AG08395 (cell line): ENCODE measurements at places on chromosomes 11 and 22.

GRCh38 chr22:50613291-50613981 is 12.8 kb downstream of the MAPK8IP2 start:
- DNase-seq = no peak

- no peak for DNase-seq
Measured at GRCh38 chr22:49964136-49965090, 3.8 kb downstream of the PIM3 start.

- DNase-seq = no peak
Measured at GRCh38 chr11:46475926-46476545, 84.5 kb upstream of the CHRM4 start.

- no peak for DNase-seq
Measured at GRCh38 chr11:2699185-2699530, 636 bp downstream of the KCNQ1OT1 start.

DNA sequence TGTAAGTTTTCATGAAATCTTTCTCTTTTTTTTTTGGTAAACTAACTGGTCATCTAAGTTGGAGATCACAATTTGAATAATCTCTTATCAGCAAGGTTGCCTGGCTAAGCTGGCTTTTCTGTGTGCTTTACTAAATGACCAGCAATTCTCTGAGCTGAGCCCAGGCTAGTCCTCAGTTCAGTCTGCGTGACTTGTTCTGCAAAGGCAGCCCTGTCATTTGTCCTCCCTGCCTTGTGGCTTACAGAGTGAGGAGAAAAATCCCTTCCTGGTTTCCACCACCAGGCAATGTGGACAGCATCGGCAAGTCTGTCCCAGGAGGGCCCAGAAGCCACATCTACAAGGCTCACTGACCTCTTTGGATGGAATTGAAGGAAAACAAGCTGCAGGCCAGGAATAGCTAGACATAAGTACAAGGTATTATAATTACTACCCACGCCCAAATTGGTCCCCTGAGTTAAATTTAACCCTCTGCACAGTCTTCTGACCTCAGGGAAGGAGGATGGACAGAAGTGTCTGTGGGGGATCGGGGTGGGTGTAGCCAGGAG is 108.6 kb downstream of the SCN3B start:
- DNase-seq = no peak

- no peak for DNase-seq
Measured at GRCh38 chr22:44537467-44537866, 39.4 kb upstream of the RTL6 start.

DNA sequence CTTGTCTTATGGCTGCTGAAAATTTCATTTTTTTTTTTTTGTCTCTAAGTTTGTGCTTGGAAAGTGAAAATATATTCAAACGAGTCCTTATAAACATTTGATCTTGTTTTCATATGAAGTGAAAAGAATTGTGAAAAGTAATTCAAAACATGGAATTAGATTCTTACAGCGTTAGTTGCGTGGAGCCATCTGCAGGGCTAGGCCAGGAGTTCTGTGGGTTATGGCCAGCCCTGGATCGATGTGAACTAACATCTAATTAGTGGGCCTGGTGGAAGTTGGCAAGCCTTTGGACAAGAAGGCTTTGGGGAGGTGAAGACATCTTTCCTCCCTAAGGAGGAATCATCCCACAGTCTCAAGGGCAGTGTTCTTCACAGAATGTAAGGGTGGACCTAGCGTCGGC is 37.2 kb downstream of the PARVA start:
- peak; percentile 50 for DNase-seq

DNA sequence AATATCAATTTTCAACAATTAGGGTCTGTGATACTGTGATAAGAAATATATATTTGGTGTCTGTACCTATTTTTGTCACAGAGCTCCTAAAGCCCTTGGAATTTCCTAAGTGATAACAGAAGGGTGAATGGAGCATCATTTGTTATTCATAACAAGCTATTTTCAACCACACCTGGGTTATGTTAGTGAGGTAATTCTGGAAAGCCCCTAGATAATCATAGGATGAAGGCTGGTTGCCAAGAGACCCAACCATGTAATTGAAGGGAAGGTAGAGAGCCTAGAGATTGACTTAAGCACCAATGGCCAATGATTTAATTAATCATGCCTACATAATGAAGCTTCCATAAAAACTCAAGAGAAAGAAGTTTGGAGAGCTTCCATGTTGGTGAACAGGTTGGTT is 109.4 kb downstream of the KIF18A start:
- DNase-seq = no peak

- DNase-seq = no peak
Measured at GRCh38 chr11:60720460-60720859, 4.1 kb upstream of the MS4A18 start.

DNA sequence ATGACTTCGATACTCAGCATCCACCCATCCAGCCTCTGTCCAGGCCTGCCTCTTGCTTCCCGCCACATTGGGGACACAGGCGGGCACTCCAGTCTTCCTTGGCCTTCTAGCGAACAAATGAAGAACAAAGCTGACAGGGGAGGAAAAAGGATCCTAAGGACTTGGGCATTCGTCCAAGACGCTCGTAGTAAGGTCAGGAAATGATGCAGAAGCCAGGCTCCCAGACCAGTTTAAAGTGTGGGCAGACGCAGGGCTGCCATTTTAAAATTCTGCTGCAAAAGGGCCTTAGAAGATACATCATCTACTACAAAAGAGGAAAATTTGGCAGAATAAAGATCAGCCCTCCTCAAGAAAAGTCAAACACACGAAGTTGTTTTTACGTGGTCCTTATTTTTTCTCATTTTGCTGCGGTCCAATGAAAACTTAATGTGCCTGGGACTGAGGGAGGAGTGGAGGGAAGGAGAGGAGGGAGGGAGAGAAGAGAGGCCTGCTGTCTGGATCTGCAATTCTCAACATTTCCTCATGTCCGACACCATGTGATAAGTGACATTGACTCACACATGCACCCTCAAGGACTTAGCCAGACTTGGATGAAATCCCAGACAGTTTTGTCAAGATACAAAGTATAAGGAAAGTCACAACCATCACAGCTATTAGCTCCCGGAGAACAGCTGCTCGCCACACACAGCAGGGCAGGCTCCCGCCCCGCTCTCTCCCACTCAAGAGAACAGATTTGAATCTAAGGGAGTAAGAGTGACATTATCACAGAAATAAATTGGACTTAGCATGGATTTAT is 5.7 kb downstream of the DNAL4 start:
- peak; percentile 87 for DNase-seq

DNA sequence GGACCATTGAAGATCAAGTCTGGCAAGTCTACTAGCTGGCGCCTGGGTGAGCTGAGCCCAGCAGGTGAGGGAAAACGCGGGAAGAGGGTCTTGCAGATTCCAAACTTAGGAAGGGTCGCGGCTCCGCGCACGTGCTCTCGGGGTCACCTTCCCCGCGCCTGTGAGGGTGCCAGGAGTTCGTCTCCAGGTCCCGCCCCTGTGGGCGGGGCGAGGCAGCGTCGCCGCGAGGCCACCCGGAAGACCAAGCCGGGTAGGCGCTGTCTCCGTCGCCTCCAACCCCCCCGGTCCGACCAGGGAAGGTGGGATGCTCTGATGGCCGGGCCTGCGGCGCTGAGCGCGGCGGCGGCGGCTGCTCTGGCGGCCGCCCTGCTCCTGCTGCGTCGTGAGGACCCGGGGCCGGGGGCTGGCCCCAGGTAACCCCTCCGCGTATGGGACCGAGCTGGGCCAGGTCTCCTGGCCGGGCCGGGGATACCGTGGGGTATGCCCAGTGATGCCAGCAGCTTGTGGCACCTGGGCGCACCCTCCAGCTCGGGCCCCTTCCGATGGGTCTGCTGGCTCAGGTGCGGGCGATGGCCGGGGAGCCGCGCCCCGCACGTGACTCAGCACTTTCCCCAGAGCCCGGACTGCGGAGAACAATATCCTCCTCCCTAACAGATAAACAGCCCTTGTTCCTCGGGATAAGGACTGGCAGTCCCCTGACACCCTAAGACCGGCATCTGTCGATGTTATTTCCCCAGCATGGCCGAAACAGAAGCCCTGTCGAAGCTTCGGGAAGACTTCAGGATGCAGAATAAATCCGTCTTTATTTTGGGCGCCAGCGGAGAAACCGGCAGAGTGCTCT is at the start of gene HTATIP2:
Gene HTATIP2, plus strand, starts transcription at position 215 of the 841 bp plus-strand sequence. Its CDS starts 524 bp downstream, at position 739.
- DNase-seq = peak; percentile 55

DNA sequence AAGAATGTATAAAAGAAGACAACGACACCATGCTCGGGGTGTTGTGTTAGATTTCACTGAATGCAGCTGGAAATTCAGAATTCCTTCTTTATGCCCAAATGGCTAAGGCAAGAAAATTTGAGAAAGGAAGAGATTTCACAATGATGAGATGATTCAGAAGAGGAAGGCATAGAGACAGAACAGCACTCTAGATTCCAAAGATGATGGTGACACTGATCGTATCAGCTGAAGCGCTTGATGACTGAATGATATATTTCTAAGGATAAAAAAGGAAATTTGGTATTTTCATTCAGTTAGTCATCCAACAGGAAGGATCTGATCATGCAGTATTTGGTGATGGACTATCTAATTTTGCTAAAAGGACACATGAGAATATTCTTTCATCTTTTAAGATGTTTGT is 189.2 kb downstream of the EFCAB6 start:
- DNase-seq = no peak

- peak; percentile 21 for DNase-seq
Measured at GRCh38 chr11:57432714-57433163, 5.8 kb upstream of the SLC43A3 start.

- no peak for DNase-seq
Measured at GRCh38 chr11:72249961-72250360, 6.0 kb upstream of the PHOX2A start.

- DNase-seq = no peak
Measured at GRCh38 chr11:87374038-87374807, 336.5 kb downstream of the TMEM135 start.

DNA sequence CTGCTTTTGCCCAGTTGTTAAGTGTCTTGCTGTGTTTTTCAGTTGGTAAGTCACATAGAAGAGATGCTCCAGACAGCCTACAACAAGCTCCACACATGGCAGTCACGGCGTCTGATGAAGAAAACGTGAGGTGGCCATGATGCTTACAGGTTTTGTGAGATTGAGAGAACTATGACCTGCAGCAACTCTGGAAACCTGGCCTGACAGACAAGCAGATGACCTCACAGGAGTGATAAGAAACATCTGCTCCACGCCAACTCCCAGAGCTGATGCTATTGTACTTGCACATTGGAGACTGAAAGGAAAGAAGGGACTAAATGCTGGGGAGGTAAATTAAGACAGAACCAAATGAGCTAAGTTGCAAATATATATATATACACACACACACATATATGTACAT is 28.6 kb upstream of the LDHA start:
- DNase-seq = no peak

DNA sequence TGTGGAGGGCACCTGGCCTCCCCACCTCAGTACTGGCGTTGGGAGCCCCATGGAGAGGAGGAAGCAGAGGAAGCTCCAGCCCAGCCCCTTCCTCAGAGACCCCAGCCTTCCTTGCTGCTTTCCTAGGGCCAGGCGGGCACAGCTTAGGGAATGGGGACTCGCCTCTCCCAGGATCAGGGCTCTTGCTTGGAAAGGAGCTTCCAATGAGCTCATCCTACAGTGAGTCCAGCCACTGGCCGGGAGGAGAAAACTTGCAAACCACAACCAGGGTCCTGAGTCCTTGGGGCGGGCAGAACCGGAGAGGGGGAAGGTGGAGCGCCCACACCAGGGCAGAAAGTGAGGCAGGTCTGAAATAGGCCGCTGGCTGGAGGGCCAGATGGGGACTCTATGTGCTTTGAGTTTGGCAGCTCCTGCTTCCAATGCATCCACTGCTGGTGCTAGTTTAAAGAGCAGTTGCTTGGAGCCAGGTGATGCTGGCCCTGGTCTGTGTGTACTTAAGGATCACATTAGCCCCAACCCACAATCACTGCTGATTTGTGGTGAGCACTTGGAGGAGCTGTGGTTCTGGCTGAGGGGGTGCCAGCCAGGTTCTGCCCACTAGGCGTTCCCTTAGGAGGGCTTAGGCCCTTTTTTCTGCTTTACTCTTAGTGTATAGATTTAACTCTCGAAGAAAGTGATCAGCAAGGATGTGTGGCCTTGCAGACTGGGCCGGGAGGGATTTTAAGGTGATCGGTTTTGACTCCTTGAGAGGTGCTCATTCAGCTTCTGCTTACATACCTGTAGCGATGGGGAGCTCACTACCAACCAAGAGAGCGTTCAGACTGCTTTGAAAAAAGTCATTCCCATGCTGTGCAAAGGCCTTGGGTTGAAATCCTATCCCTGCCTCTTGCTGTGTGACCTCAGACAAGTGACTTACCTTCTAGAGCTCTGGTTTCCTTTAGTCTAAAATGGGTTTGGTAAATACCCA is 81.9 kb downstream of the TP53I11 start:
- DNase-seq = no peak

- no peak for DNase-seq
Measured at GRCh38 chr22:43269246-43269645, 73.9 kb downstream of the SCUBE1 start.

DNA sequence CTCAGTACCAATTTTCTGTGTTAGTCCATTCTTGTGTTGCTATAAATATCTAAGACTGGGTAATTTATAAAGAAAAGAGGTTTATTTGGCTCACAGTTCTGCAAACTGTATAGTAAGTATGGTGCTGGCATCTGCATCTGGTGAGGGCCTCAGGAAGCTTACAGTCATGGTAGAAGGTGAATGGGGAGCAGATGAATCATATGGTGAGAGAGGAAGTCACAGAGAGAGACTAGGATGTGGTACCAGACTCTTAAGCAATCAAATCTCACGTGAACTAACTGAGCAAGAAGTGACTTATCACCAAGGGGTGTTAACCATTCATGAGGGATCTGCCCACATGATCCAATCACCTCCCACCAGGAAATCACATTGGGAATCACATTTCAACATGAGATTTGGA is 60.8 kb upstream of the ZBED5 start:
- no peak for DNase-seq

GRCh38 chr11:14764579-14765527 is 121.2 kb downstream of the PDE3B start:
- no peak for DNase-seq

GRCh38 chr11:69703453-69703767 is 412 bp downstream of the FGF19 start:
- no peak for DNase-seq

DNA sequence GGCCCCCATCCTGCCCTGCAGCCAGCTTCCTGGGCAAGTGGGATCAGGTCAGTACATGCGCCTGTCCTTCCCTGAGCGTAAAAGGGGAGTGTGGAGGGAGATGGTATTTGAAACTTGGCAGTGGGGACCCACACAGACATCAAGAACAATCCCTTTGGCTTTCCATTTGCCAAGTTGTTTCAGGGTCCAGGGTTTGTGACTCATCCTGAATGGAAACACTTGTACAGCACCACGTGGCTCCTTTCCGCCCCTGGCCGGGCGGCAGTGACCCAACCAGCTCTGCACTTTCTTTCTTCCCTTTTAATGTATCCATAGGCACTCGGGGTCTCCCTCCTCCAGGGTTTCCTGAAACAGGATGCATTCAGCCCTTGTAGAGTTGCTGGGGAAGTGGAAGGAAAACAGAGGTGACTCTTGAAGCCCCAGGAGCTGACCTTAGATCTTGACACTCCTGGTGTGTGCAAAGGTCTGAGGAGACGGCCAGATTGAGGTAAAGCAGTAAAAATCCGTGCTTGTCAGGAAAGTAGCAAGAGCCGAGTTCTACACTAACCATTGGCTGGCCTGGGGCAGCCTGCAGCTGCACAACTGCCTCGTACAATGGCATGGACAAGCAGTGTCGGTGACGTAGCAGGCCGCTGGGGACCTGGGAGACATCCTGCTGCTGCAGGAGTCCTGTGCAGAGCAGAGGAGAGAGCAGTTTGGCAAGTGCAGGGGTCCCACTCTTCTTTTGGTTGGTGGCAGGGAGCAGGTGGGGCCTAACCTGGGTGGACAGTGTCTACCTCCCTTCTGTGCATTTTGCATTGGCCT is 189.8 kb downstream of the SNX19 start:
- DNase-seq = peak; percentile 56
